Fibroblast of lung (primary cell): ENCODE measurements at places on chromosomes 1 and 21.
A peak's percentile ranks its signal among the peaks of the same experiment; 100 is the strongest.

- no peak for DNase-seq
These were observed 9.5 kb downstream of the COLGALT2 start for GRCh38 chr1:184027826-184028695.

- peak; percentile 77 for DNase-seq
These were observed 16.6 kb downstream of the SAMD11 start for GRCh38 chr1:940107-941014.

DNA sequence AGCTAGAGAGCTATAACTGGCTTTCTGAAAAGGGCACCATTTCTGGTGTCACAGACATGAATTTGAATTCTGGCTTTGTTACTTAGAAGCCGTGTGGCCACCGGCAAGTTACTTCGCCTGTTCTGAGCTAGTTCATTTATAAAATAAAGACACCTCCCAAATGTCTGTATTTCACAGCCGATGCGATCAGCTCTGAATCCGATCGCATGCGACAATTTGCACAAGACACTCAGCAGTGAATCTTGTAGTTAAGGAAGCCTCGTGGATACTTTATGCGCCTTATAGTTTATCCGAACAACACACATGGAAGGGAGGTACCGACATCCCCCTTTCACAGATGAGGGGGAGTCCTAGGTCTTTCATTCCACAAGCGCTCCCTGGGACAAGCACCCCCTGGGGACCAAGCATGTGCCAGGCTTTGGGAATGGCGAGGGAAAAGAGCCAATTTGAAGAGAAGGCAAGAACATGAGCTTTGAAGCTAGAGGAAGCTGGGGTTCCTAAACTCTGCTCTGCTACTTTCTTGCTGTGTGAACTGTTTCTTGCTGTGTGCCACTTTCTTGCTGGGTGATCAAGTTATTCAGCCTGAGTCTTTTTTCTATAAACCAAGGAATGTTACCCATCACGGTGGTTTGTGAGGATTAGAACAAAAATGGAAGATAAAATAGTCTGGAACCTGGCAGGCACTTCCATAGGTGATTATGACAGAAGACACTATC lies 3.9 kb downstream of the ID3 start:
- no peak for DNase-seq

DNA sequence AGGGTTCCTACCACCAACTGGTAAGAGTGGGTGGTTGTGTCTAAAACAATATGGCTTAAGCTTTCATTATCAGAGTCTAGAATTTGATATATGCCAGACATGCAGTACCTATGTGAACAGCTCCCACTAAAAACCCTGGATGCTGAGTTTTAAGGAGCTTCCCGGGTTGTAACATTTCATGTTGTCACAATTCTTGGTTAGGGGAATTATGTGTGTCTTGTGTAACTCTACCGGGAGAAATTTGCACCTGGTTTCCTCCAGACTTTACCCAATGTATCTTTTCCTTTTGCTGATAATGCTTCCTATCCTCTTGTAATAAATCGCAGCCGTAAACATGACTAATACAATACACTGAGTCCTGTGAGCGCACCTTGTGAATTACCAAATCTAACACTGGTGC lies 48.3 kb downstream of the ARID4B start:
- no peak for DNase-seq

DNA sequence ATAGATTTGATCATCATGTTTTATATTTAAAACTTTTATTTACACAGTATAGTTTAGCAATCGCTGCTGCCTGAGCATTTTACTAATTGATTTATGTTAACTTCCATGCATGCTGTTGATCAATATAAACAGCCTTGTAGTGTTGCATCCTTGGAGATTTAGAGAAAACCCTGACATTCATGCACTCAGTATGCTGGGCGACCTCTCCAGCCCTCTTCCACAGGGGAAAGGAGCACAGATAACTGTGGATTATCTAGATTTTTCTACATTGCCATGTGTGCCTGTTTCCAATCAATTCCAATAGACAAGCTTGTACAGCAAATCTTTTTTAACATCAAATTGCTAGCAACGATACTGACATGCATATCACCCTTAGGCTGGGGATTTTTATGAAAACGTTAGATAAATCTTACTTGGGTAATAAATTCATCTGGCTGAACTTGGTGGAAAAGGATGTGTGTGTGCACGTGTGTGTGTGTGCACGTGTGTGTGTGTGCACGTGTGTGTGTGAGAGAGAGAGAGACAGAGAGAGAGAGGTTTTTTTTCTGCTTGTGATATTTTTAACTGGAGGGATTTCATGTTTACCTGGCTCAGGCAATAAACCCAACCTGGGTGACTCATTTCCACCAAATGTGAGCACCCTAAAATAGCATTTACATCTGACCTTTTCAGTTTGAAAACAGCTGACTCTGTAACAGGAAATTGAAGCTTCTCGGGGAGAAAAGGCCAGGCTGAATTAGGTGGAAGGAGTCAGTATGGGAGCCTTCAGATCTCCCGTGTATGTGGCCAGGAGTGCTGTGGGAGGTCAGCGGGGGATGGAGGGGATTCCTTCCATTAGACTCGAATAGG lies 339.8 kb downstream of the PRDM2 start:
- no peak for DNase-seq

DNA sequence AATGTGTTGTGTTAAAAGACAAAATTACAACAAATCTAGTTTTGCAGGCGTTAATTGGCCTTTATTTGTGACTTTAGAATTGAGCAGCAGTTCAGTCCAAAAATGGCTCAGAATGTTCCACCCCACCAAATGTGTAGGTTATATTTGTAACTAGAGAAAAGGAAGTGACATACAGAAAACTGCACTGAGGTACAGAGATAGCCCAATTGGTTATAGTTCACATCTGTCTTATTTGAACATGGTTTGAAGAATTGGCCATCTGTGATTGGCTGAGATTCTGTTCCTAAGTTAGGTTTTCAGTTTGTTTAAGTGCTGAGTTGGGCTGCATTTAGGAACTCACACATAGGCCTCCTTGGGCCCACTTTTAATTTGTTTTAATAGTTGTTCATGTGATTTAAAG lies 12.0 kb upstream of the FMO2 start:
- no peak for DNase-seq

- DNase-seq: no peak
These were observed 6.8 kb downstream of the TP73 start for GRCh38 chr1:3659093-3659492.

- DNase-seq: no peak
These were observed 3.9 kb downstream of the EPHA2 start for GRCh38 chr1:16151995-16152384.

- DNase-seq: no peak
These were observed 64.5 kb upstream of the KCNK1 start for GRCh38 chr1:233549404-233549803.

- DNase-seq: peak; percentile 42
These were observed 253.3 kb downstream of the PLPP3 start for GRCh38 chr1:56326056-56326455.
